ENCODE measurements at places on chromosomes 13 and 19.

GRCh38 chr13:113305208-113305607 lies 8.2 kb downstream of the LAMP1 start:
- no peak for DNase-seq

- no peak for DNase-seq
Observed at GRCh38 chr19:54415208-54415900, at the start of gene TTYH1. TSS of gene TTYH1 (plus strand) at chr19:54415464. CDS start at chr19:54415553, 89 bp downstream.

DNA sequence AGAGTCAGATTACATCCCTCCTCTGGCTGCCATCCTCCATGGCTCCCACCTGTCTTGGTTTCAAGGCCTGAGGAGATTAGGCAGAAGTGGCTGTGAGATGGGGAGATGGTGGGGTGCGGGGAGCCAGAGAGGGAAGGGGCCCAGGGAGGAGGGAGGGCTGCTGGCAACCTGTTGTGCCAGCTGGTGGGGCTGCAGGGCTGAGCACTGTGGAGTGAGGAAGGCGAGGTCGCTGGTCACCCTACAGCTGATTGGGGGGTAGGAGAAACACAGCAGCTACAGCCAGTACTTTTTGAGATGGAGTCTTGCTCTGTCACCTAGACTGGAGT lies 48.3 kb downstream of the CD320 start:
- DNase-seq: no peak

DNA sequence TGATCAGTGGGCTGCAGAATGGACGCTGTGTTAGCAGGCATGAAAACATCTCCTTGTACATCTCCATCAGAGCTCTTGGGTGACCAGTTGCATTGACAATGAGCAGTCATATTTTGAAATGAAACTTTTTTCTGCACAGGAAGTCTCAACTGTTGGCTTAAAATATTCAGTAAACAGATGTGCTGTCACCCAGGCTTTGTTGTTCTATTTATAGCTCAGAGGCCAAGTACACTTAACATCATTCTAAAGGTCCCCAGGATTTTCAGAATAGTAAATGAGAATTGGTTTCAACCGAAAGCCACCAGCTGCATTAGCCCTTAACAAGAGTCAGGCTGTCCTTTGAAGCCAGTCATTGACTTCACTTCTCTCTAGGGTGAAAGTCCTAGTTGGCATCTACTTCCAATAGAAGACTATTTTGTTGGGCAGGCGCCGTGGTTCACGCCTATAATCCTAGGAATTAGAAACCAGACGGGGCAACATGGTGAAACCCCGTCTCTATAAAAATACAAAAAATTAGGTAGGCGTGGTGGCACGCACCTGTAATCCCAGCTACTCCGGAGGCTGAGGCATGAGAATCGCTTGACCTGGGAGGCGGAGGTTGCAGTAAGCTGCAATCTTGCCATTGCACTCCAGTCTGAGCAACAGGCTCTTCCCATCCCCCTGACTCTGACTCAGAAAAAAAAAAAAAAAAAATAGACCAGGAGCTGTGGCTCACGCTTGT lies 7.9 kb upstream of the PDE4A start:
- no peak for DNase-seq

- DNase-seq: no peak
Observed at GRCh38 chr13:79909644-79910043, 428.7 kb downstream of the NDFIP2 start.

Measured in CD4-positive, alpha-beta T cell treated with Interleukin-15 for 1 hour (primary cell).